T-cell (primary cell): ENCODE measurements at places on chromosomes 12 and 14. TPM values are rescaled to one million over a fixed set of nuclear protein-coding genes. Genes with fewer than 3 reads are reported as not detected.
A peak's percentile ranks its signal among the peaks of the same experiment; 100 is the strongest.

- no peak for DNase-seq
Measured at GRCh38 chr14:77889971-77890442, 90.1 kb downstream of the ADCK1 start.

- peak; percentile 65 for DNase-seq
Measured at GRCh38 chr14:98704441-98704840, 567.6 kb downstream of the BCL11B start.

- no peak for DNase-seq
Measured at GRCh38 chr12:72442217-72442616, 170.0 kb downstream of the TRHDE start.

- no peak for DNase-seq
Measured at GRCh38 chr12:91143206-91143605, 31.9 kb upstream of the LUM start.

- no peak for DNase-seq
Measured at GRCh38 chr14:60111732-60112131, 20.0 kb downstream of the PCNX4 start.

- no peak for DNase-seq
Measured at GRCh38 chr14:101719045-101719645, 42.4 kb upstream of the PPP2R5C start.

DNA sequence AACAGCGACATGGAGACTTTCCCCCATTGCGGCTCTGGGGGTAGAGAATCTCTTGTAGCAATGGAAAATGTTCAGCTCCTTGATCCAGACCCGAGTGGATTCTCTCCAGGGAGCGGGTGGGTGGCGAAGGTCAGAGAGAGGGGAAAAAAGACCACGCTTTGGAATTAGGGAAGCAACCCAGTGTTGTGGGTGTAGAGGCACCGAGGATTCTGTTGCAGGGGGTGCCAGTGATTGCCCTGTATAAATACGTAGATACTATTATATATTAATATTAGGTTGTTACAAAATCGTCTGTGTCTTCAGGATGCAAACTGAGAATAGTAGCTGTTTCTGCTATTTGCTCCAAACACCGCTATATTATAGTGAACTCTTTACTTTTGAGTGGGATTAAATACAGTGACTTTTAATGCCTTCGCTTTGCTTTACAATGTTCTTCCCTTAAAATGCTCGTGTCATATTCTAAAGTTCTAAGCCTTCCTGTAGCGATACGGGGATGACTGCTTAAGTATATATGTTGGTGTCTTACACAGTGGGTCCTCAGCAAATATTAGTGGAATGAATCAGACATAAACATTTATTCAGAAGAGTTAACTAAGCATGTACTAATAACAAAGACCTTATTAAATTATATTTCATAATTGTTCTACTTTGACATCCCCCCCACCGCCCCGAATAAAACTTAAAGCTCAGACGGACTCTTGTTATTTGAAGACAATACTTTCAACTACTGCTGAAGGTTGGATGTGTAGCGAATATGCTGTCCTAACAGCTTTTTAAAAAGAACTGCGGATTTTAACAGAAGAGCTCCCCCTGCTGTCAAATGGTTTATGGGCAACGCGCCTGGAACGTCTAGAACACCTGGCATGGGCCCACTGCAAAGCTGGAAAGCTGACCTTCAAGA, 136.4 kb upstream of the KRAS start:
- peak; percentile 65 for DNase-seq

DNA sequence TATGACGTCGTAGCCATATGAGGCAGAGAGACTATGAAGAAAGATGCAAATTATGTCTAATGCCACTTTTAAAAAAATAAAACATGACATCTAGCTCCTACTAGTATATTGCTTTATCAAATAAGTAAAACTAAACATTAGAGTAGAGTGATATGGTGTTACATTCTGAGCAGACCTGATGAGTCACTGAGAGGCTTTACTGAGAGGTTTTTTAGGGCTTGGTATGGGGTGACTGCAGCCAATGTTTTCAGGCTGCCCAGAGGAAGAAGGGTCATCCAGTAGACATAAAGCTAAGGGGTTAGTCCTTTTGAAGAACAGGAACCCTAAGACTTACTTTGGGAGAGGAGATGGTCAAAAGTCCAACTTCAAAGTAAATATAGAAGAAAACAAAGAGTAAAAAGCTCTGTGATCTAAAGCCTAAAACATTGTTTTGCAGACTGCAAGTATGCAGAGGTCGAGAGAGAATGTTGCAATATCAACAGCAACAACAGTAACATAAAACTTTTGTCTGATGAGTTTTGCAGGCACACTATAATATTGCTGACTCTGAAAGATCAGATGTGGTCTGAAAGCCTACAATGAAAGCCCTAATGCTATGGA, 774.7 kb downstream of the TMTC2 start:
- DNase-seq = no peak

DNA sequence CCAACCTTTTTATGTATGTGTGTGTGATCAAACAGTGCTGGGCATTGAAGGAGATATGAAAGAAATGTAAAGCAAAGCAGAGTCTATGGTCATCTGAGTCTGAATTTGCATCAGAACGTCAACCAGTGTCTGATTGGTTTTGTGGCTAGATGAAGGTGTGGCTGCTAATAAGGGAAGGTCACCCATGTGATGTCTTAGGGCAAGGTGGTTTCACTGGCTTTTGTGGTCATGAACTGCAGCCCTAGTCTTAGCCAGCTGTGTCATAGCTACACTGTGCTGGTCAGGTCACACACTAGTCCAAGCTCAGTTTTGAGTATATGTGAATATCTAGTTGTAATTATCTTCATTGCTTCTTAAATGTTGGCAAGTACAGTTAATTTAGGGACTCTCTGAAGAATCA, 105.8 kb downstream of the TGFB3 start:
- DNase-seq = no peak

Gene SAMD15
- 0.40 TPM for total RNA-seq

Gene ACACB
- total RNA-seq = 32.1 TPM

Gene SIX6
- total RNA-seq = not detected

Gene SERPINA6
- total RNA-seq = not detected

Gene KRT82
- not detected for total RNA-seq

Gene CDK4
- total RNA-seq = 28.5 TPM
